Activated CD8-positive, alpha-beta memory T cell treated with anti-CD3 and anti-CD28 coated beads for 1 hour (primary cell): ENCODE measurements at places on chromosomes 4 and X.

DNA sequence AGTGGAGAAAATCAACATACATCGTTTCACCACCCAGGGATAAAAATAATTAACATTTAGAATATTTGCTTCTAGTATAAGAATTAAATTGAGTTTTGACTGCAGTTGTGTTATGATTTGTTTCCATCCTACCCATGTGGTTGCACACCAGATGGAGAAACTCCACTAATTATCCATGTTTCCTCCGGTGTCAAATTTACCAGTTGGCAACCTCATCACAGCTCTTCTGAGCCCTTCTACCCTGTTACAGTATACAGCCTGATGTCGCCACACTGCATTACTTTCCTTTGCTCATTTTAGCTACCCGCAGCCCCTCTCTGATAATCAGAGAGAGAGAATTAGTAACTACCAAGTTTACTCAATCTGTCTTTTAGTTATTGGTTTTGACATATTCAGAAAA lies 411.2 kb downstream of the DTHD1 start:
- DNase-seq = no peak

- no peak for DNase-seq
Observed at GRCh38 chr4:136651278-136651667, 881.0 kb downstream of the PCDH18 start.

- DNase-seq = no peak
Observed at GRCh38 chrX:131397891-131398290, 108.8 kb upstream of the IGSF1 start.

DNA sequence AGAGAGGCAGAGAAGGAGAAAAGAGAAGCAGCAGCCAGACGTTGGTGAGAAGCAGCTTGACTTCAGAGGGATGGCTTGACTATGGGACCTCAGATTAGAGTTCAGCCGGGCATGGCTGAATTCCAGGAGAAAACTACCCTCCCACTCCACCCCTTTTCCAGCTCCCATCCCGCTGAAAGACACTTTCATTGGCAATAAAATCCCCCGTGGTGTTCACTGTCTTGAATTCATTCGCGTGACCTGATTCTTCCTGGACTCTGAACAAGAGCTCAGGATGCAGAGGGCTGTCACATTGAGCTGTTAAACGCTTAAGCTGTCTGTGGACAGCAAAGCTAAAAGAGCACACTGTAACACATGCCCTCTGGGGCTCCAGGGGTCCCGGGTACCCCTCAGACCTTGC lies 1575.3 kb upstream of the AGA start:
- no peak for DNase-seq

- peak; percentile 51 for DNase-seq
Observed at GRCh38 chrX:129637217-129638109, 17.3 kb downstream of the APLN start.

GRCh38 chrX:122517786-122518185 lies 666.3 kb upstream of the GRIA3 start:
- no peak for DNase-seq

DNA sequence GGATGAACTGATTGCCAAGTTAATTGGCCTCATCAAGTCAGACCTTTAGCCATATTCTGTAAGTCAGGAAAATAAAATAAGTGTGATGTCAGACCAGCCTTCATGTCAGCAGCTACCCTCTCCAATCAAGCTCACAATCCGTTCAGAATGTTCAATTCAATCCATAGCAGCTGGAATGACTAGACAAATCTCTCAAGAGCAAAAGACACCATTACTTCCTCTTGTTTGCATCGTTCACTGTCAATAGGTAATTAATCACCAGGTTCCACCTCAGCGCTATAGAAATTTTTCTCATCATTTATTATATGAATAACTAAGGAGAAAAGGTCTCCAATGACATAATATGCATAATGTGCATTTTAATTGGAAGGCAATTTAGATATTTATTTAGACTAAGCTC lies 321.0 kb upstream of the GRIA3 start:
- DNase-seq = no peak

DNA sequence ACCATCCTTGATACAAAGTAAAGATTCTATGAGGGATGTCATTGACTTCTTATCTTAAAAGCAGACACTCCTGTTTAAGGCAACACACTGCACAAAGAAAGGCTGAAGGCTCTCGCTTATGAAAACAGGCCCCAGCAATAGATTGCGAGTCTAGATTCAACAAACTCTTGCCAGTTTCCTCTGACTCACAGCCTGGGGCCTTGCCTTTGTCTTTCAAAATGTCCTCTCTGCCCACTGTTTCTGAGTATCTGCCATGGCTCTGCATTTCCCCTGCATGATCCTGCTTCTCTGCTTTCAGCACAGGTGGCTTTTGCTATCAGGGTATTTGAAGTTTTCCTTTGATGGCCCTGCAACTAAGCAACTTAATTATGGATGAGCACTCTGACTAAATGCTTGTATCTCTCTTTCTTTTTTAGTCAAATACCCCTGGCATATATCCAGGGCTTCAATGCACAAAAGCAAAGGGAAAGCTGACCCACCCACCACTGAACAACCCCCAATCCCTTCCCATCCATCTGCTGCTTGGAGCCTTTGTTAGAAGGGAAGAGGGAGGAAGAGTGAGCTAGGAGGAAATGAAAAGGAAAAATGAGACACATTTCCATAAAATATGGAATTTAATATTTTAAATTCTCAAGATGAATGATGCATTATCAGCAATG lies 32.2 kb downstream of the NDP start:
- no peak for DNase-seq

- DNase-seq = no peak
Observed at GRCh38 chr4:14333616-14334015, 668.7 kb upstream of the CPEB2 start.

GRCh38 chr4:56976283-56976836 lies 1.0 kb downstream of the NOA1 start:
- no peak for DNase-seq

DNA sequence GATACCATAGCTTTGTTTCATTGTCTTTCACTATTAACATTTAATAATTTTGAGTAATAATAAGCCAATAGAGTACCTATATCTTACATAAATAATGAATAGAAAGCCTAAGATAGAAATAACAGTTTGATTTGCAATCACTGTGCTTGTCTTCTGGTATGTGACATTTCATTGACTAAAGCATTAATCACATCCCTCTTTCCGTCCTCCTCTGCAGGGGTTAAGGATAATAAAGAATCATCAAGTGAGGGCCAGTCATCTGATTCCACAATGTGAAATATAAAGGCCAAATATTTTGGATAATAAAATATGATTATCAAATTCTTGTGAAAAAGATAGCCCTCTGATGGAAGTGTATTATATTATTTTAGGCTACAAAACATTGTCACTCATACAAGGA lies 2073.4 kb downstream of the ARAP2 start:
- DNase-seq = no peak

DNA sequence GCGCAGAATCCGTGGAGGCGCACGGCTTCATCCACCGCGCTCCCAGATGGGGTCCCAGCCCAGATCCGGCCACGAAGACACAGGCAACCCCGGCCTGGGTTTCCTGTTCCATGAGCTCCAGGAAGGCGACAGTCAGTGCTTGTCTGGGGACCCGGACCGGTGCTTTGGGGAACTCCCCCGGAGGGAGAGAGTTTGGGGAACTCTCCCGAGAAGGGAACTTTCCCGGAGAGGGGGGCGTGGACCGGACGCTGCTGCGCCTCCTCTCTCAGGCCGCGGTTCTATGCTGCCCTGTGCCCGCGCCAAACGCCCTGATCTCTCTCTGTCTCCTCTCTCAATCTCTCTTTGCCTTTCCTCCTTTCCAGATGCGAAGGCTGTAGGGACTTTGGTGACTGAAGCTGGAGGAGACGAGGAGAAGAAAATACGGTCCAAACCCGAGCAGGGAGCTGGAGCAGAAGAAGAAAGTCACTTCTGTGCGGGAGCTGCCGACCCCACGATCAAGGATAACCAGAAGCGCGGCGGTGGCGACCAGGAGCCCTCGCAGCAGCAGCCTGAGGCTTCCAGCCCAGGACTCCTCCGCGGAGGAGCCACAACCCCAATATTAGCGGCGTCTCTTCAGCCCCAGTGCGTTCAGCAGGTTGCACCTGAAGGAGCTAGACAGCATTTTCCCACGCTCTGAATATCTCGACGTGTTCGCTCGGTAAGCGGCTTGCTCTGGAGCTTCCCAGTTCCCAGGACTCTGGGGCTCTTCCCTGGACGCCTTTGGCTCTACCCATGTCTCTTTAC lies 47.6 kb upstream of the NKAP start:
- no peak for DNase-seq

DNA sequence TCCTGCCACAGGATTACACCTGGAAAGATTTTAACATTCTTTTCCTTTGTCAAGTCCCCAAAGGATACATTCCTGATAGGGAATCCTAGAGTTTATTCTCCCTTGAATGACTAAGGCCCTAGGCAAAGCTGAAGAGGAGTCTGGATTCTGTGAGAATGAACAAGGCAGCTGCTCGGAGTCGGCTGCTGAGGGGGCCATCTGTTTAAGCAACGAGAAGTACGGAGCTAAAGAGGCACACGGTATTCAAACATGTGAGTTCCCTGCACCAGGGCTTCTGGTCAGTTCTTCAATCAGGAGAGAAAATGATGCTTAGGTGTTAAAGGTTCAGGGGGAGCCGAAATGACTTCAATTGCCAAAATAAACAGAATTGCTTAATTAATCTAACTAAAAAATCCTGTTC lies 97.6 kb downstream of the MGST2 start:
- no peak for DNase-seq

DNA sequence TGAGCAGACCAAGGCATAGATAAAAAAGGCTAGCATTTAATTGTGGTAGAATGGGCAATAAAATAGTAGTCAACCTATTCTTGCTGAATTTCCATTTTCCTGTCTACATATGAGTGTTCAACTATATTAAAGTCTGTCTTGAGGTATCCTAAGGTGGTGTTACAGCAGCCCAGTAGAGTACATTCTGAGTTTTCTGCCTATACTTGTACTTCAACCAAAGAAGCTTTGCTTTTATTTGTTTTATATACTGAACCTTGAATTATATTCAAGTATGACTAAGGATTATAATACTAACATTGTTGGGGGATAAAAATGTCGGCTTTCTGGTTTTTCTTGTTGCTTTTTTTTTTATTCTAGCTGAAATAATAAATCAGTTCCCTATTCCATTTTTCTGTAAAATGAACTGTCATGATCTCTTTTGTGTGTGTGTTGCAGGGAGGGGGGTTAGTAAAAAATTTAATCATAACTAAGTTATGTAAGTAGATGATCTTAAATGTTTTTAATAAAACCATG lies 106.7 kb downstream of the PDLIM5 start:
- DNase-seq = no peak

DNA sequence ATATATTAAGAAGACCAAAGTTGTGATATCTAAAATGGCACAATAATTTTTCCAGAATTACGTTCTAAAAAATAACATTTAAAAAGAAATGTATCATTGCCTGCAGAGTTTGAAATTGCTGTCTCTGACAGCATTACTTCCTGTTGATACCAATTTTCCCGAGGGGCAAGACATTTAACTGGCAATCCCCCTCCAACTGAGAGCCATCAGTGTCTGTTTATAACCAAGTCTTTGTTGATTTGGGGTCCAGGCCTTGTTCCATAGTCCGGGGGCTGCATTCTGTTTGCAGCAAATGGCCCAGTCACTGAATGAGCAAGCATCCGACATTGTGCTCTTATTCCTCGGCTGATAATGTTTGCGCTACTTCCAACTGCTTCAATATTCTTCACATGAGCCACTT lies 231.5 kb downstream of the NAF1 start:
- no peak for DNase-seq

- DNase-seq = no peak
Observed at GRCh38 chr4:127214016-127214415, 418.7 kb upstream of the INTU start.

- no peak for DNase-seq
Observed at GRCh38 chr4:80136270-80136669, 61.0 kb upstream of the PRDM8 start.

- no peak for DNase-seq
Observed at GRCh38 chrX:19958552-19959486, 32.0 kb downstream of the BCLAF3 start.

DNA sequence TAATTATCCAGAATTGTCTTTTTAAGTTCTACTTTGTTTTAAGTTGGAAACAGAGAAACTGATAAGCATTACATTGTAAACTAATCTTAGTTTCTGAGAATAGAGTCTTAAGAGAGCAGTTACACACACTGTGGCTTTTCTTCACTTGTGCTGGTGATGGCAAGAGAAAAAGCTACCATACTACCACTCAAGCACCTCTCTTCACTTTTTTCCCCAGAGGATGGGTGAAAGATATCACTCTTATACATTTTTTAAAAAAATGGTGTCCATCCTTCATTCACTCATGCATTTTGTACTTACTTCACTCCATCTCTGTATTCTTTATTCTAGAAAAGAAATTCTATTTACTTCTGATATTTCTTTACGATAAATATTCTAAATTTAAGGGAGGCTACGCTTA lies 42.5 kb upstream of the GRID2 start:
- DNase-seq = no peak

DNA sequence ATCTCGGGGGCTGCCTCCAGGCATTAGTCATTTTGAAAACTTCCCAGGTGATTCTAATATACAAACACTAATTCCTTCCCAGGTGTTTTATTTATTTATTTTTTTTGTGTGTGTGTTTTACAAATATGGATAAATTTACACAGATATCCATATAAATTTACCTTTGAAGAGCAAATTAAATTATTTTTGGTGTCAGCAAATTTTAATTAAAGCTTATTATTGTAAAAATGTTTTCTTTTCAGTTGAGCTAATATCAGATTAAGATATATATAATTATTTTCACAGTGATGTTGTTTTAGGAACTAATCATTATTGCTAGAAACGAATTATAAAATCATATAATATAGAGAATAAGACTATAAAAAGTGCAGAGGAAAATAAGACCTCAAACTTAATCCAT lies 62.0 kb upstream of the FREM3 start:
- DNase-seq = no peak

- DNase-seq = no peak
Observed at GRCh38 chr4:3145234-3145924, 70.9 kb downstream of the HTT start.

DNA sequence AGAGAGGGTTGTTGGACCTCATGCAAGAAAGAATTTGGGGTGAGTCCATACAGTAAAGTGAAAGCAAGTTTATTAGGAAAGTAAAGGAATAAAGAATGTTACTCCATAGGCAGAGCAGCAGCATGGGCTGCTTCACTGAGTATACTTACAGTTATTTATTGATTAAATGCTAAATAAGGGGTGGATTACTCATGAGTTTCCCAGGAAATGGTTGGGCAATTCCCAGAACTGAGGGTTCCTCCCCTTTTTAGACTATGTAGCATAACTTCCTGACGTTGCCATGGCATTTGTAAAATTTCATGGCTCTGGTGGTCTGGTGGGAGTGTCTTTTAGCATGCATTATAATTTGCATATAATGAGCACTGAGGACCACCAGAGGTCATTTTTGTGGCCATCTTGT lies 16.7 kb downstream of the PPP4R3C start:
- no peak for DNase-seq

- DNase-seq = no peak
Observed at GRCh38 chr4:1043651-1044468, 32.4 kb downstream of the FGFRL1 start.

- DNase-seq = no peak
Observed at GRCh38 chr4:87196927-87197326, 23.5 kb downstream of the KLHL8 start.

DNA sequence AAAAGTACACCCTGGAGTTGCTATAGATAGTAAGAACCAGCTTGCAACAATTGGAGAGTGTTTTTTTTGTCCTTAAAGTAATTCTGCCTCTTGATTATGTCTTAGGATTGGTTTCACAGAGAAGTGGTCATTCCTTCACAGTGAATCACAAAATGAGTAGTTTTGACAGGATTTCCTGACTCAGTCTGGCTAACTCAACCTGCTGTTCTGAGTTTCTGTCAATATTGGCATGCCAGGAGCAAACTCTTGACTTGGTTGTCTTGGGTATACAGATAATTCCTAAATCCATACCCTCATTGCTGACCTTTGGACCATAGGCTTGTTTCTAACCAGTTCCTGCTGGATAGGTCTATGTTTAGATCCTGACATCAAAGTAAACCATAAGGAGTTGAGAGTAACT lies 9.4 kb downstream of the FHIP1A start:
- no peak for DNase-seq
